T1000 (cell line): ENCODE measurements at places on chromosomes 2 and 18.

DNA sequence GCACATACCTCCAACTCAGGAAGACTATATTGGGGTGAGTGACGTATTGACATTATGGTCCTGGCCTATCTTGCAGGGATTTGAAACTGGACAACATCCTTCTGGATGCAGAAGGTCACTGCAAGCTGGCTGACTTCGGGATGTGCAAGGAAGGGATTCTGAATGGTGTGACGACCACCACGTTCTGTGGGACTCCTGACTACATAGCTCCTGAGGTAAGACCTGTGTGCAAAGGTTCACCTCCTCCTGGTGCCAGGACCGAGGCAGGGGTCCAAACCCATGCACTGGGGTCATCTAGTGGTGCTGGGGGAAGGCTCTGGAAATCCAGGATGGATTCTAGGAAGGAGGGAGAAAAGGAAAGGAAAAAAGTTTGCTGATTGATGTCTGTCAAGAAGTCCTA lies 152.2 kb upstream of the EPAS1 start:
- no peak for DNase-seq

- no peak for DNase-seq
Observed at GRCh38 chr2:169925968-169926367, 98.7 kb downstream of the UBR3 start.

- no peak for DNase-seq
Observed at GRCh38 chr18:76227759-76228158, 267.3 kb downstream of the ZNF516 start.

GRCh38 chr2:165529130-165529529 lies 59.6 kb downstream of the CSRNP3 start:
- DNase-seq, result peak; percentile 28

GRCh38 chr2:178891265-178891958 lies 84.2 kb upstream of the TTN start:
- DNase-seq, result no peak

- DNase-seq, result no peak
Observed at GRCh38 chr18:13276530-13277520, 58.3 kb downstream of the LDLRAD4 start.

- no peak for DNase-seq
Observed at GRCh38 chr2:159455330-159455918, 160.9 kb downstream of the BAZ2B start.

DNA sequence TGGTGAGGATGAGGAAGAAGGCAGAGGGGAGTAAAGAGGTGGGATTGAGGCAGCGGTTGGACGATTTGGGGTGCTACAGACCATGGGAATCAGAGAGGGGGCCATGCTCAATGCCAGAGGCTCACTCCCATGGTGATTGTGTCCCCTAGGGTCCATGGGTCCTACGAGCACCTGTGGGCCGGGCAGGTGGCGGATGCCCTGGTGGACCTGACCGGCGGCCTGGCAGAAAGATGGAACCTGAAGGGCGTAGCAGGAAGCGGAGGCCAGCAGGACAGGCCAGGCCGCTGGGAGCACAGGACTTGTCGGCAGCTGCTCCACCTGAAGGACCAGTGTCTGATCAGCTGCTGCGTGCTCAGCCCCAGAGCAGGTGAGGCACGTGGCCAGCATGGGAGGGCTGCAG lies 5.2 kb downstream of the CAPN10 start:
- no peak for DNase-seq

DNA sequence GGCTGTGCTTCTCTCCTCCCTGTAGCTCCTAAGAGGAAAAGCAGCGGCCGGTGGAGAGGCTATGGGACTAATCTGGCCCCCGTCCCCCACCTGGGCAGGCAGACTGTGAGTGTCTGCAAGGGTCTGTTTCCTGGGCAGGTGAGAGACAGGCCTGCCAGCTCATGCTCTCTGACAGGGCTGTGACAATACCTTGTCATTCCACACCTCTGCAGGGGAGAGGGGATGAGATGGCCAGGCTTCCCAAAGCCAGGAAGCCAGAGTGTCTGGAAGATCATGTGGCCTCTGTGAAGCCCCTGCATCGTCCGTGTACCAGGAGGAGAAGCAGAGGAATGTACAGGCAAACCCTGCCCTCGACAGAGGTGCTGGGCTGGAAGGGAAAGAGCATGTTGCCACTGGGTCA lies 142.5 kb upstream of the GATA6 start:
- DNase-seq, result no peak

DNA sequence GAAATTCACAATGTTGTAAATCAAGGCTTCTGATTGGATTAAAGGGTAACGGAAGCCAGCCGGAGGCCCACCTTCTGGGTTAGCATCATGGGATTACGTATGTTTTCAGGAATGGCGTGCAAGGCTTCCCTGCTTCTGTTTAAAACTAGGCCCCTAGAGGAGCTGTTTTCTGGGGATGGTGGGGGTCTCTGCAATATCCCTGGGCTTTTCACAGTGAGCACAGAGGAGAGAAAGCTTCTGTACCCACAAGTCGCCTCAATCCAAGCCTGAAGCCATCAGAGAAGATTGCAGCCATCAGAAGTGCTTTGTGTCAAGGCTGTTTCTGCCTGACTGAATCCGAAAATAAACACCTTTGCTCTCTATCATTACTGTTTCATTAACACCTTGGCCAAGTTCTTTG lies 226.9 kb upstream of the SMIM21 start:
- no peak for DNase-seq

DNA sequence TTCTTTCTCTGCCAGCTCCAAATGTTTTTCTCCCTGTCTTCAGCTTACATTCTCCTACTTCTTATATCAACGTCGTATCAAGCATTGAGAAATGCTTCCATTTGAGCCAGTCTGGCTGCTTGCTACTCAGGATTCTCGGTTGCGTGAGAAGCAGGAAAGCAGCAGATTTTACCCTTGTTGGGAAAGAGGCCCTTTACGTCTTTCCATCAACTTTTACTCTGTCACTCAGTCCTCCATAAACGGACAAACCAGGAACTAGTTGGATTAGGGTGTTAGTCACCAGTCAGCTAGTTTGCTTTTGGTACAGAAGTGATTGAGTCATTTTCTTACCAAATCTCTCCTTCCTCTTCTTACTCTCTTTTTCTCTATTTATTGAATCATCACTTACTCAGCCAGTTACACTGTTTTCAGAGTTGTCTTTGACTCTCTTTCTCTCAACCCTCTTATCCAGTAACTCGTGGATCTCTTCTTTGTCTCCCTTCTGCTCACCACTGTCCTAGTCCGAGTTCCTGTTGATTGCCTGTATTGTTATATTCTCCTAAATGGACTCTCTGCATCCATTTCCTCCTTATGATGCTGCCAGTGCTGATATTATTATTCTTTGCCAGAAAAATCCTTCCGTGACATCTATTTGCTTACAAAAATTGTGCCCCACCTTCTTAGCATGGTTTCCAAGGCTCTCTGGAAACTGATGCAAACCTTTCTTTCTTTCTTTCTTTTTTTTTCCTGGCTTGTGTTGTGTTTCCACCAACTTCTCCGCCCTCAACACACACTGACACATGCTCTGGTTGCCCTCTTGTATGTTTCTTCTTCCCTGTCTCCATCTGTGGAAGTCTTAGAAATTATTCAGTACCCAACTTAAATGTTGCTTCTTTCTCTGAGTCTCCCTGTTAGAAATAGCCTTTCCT lies 61.5 kb downstream of the VRK2 start:
- peak; percentile 19 for DNase-seq

GRCh38 chr2:119387381-119388129 lies 20.8 kb downstream of the DBI start:
- DNase-seq, result no peak

DNA sequence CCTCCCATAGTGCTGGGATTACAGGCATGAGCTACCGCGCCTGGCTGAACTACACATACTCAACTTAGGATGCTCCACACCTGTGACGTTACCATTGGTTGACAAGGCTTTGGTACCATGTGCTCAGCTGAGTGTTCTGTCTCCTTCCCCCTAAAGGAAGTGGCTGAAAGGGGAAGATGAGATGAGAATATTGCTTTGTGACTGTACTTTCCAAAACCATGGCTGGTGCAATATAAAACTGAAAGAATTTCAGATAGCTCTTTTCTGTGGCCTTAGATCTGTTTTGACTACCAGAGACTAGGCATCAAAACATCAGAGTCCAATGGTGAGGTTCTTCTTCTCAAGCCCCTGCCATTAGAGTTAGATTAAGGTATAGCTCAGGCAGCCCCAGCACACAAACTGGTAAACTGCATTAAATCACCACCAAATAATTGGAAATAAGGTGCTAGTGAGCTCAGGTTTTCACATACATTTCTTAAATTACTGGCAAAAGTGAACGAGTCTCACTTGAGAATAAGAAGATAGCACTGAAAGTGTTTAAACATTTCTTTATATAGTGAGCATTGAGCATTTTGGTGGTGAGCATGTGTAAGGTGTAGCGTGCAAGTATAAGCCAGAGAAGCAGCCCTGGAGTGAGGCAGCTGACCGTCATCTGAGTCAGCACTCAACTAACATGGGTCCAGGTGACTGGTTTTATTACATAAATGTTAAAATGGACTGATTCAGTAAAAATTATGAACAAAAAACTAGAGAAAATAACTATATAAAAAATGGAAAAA lies 113.5 kb upstream of the FZD5 start:
- no peak for DNase-seq

- no peak for DNase-seq
Observed at GRCh38 chr2:96296925-96297324, 8.4 kb downstream of the SNRNP200 start.
